ENCODE measurements at places on chromosomes 5 and 9.

- no peak for DNase-seq
Measured at GRCh38 chr5:127011961-127012644, 18.3 kb downstream of the MARCHF3 start.

DNA sequence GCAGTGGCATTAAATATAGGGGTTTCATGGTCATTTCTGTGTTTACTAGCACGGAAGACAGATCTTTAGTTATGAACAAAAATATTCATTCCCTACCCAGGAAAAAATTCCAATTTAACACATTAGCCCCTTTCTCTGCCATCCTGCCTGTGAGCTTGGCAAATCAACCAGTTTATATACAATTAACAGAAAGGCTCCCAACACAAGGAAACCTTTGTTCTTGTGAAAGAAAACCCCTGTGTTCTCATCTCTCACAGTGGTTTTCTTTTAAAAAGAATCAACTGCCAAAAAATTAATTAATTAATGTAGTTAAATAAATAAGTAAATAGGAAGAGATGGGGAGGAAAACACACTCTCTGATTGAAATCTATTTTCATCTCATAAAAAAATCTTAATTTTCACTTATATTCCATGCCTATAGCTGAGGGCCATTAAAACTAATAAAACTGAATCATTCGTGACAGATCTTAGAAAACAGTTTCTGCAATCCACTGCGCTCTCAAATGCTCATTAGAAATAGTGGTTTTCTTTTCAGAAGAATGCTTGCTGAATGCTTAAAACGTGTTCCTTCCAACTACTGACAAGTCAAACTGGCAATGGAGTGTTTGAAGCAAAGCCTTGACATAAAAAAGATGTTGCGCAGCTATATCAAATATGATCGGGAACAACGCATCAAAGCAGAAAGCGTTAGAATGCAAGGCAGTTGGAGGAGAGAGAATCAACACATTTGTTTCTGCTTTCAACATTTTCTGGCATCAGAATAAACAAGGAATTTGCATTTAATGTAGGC lies 387.7 kb downstream of the TLR4 start:
- no peak for DNase-seq

DNA sequence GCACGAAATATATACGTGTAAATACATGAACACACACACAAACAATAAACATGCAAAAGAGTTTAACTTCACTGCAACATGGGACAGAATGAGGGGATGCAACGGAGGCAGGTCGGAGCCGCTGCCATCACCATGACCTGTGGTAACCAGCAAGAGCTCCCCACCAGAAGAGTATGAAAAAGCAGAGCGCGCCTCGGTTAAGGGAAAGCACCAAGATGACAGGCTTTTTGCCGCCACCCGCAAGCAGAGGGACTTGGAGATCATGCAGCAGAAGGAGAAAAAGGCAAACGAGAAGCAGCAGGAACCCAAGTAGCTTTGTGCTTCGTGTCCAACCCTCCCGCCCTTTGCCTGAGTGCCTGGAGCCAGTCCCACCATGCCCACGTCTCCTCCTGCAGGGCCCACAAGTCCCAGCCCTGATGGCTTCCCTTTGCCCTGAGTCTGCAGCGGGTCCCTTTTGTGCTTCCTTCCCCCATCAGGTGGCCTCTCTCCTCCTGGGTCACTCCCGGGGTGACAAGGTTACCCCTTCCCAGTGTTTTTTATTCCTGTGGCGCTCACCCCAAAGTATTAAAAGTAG lies 13.8 kb downstream of the WHRN start:
- no peak for DNase-seq

DNA sequence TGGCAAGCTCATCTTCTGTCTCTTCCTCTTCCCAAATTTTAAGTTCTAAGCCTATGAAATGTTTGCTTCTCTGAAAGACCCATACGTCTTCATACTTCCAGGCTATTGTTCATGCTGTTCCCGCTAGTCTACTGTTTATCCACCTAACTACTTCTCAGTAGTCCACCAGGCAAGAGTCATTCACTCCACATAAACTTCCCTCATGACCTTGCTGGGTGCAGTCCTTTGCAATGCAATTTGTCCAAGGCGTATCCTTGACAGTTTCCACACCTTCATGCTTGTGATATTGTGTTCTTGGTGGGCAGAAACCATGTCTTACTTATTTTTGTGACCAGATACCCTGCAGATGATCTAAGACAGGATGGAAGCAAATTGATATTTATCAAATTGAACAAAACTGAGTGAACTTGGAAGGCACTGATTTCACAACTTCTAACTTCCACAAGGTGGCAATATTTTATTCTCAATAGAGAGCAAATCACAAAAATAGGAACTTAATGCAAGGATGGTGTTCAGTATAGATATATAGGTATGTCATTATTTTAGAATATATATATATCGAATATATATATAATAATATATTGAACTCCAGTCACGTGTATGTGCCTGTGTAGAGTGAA lies 30.3 kb downstream of the TYRP1 start:
- no peak for DNase-seq

- DNase-seq = no peak
Measured at GRCh38 chr5:41559184-41559583, 48.8 kb upstream of the PLCXD3 start.

- no peak for DNase-seq
Measured at GRCh38 chr9:134452728-134453127, 126.5 kb downstream of the RXRA start.

DNA sequence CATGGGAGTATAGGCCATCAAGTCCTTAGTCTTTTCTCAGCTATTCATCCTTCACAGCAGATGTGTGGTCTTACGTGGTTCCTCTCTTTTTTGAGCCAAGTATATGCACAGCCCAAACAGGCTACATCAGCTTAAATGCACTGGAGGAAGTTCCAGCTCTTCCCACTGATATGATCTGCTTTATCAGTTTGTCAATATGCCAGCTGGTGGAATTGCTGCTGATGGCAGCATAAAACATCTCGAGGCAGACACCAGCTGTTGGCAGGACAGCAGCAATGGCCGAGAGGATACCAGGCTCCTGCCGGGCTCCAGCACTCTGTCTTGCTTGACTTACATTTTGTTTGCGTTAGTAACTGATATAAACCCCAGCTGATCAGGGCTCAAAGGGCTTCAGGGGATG lies 143.4 kb downstream of the TENT4A start:
- no peak for DNase-seq

DNA sequence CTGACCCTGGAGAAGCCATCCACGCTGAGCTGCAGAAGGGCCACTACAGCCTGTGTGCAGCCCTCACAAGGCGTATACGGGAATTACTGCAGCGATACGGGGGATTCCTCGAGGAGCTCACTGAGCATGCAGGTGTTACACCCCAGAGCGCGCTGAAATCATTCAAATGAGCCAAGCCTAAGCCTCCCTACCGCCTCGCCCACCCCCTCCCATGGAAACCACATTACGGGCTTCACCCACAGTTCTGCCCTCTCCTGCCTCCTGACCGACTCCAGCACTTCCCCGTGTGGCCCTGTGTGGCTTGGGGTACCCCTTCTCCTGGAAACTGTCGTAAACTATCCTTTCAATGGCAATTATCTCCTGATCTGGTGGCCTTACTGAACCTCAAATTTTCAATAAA lies 13.3 kb downstream of the SURF6 start:
- no peak for DNase-seq

DNA sequence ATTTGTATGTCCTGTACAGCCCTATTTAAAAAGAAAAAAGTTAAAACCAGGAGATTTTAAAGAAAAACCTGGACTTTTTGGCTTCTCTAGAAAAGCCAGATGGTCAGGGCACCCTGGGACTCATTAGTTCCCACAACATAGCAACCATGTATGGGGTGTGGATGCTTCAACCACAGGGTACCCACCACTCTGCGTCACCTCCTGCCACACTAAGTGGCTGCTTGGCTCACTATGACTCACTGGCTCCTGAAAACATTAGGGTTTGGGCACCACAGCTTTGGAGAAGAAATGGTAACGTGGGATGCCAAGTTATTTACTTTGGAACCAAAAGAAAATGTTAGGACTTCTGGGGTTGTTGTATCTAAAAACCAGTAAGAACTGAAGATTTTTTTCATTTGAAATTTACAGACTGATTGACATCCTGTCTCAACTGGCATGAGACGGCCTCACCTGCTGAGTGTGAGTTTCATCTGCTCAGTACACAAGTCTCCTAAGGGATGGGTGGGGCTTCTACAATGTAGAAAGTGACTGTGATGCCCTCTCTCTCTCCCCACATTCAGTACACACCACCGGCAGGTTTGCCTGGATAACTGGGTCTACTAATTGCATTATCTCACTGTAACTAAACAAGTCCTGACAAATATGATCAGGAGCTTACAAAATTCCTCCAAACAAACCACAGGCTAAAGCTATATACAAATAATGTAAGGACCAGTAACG lies 103.9 kb downstream of the ESM1 start:
- DNase-seq = no peak

GRCh38 chr5:142756576-142756975 lies 13.6 kb upstream of the ARHGAP26 start:
- DNase-seq = no peak

DNA sequence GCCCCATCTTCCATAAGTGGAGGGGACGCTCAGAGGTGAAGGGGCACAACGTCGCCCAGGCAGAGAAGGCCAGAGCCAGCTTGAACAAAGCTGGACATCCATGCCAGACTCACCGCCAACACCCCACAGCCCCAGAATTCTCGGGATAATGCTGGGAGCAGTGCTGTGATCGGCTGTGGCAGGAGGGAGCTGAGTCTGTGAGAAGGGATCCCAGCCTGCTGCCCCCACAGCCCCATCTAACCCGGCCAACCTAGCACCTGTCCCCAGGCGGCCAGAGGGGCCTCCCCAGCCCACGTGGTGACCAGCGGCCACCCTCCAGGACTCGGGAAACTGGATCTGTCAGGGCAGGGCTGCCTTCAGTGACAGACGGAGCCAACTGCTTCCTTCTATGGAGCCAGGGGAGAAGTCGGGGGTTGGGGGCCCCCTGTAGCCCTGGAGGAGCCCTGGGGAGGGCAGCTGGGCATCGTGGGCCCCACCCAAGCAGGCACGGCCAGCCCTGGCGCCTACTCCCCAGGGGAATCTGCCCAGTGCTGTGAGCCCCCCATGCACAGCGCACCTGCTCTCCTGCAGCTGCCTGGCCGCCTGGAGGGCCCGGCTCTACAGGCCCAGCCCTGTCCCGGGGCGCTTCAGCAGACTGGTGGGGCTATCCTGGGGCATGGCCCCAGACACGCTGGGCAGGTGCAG lies 6.0 kb downstream of the BRD3 start:
- DNase-seq = no peak

- no peak for DNase-seq
Measured at GRCh38 chr9:36164372-36164771, 4.8 kb upstream of the CCIN start.

GRCh38 chr5:180803181-180804128 lies 849 bp upstream of the MGAT1 start:
- no peak for DNase-seq

DNA sequence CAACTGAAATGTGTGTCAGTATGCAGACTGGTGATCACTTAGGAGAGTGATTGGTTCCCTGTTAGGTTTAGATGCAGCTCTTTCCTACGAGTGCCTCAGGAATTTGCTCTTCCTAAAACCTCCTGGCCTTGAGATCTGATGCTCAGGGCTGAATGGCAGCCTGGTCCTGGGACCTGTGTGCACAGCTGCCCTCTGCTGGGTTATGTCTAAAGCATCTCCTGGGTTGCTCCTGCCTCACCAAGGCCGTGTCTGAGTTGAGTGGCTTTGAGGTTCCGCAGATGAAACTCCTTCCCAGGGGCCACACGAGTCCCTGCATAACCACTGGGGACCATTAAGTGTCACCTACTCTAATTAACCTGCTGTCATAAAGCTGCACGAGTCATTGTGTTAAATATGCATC lies 59.5 kb downstream of the MVB12B start:
- DNase-seq = no peak

DNA sequence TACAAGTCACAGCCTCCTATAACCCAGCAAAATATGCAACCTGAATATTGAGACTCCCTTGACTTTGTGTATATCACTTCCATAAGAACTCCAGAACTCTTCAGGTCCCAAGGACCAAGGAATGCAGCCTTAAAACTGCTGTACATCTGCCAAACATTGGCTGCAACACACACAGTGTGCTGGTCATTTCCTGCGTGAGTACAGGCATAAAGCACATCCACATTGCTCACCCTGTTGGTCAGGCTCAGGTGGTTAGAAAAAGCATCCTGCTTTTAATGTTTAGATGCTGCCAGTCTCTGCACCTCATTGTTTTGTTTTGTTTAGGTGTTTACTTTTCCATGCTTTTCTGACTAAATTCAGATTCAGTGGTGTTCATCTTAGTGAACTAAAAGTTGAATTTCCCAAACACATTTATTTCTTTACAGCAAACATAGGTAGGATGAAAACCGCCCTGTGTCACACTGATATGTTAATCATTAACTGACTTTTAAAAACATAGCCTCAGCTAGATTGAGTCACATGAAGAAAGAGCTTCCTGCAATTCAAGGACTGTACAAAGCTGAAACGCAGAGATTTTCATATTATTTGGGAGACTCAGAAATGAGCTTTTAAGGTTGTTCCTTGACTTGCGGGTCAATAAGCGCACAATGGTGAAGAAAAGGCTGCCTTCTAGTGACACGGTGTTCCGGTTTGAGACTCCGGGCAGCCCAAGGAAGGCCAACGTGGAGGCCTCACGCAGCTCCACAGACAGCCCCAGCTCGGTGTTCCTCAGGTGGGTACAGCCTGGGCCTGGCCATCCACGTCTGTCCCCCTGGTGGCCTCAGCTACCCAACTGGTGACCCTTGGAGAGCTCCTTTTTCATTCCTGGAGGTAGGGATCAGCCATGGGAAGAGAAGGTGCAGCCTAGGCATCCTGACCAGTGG lies 52.2 kb upstream of the GRAMD2B start:
- DNase-seq = no peak

DNA sequence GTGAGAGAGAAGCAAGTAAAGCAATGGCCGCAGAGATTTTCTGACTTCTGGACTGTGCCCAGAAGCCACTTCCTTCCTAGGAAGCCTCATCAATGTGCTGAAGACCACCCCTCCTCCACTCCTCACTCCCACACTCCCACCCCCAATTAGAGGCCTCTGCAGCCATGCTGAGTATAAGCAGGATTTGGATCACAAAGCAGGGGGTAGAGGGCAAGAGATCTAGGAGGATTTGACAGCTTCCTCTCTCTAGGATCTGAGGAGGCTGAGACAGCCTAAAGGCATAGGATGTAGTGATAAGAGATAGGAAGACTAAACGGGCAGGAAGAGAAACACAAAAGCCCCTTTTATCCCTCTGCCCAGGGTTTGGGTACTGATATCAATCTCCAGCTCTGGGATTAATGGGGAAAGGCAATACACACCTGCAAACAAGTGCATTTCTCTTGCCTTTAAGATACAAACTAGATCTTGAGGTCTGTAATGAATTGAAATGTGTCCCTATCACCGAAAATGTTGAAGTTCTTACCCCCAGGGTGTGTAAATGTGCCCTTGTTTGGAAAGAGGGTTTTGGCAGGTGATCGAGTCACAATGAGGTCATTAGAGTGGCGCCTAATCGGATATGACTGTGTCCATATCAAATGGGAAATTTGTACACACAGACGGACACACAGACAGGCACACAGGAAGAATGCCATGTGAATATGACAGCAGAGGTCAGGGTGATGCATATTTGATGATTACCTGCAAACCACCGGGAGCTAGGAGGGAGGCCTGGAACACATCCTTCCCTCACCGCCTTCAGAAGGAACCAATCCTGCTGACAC lies 28.5 kb downstream of the KCNV2 start:
- peak; percentile 62 for DNase-seq
